Inflammatory macrophage (primary cell): ENCODE measurements at places on chromosomes 11 and 22.

GRCh38 chr11:26048271-26048670 lies 283.7 kb upstream of the ANO3 start:
- no peak for DNase-seq

DNA sequence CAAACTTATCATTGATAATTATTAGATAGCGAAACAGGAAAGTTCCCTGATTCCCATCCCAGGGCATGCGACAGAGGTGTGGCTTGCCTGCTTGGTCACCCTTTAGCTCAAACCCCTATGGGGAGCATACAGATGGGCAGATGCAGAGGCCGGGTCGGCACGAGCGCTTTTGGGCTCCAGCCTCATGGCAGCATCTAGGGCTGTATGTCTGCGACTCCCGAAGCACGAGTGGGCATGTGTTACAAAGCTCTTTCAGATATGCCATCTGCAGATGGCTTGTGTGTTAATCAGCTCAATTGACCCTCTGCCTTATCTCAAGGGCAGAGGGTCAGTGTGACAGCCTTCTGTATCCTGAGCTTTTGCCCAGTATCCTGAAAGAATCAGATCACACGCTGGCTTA lies 2069.3 kb upstream of the RAG2 start:
- no peak for DNase-seq

- no peak for DNase-seq
Observed at GRCh38 chr11:94883878-94884277, 89.5 kb downstream of the CWC15 start.

GRCh38 chr22:43917521-43917920 lies 6.1 kb upstream of the PNPLA3 start:
- DNase-seq = peak; percentile 52

DNA sequence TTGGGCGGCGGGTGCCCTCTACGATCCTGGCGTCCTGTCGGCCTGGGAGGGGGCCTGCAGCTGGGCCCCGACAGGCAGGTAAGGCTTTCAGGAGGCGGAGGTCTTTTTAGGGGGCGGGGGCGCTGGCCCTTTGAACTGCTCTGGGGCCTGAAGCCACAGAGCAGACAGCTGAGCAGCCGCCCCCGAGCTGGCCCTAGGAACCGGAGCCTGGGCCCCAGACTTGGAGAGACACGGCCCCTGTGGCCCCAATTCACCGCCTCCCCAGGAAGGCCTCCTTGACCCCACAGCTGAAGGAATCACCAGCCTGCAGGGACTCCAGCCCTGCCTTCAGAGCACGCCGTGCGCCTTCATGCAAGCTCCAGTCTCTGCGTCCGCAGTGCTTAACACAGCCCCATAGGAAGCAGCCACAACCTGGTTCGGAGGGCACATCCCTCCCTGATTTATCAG lies 618 bp upstream of the CERK start:
- DNase-seq = no peak

DNA sequence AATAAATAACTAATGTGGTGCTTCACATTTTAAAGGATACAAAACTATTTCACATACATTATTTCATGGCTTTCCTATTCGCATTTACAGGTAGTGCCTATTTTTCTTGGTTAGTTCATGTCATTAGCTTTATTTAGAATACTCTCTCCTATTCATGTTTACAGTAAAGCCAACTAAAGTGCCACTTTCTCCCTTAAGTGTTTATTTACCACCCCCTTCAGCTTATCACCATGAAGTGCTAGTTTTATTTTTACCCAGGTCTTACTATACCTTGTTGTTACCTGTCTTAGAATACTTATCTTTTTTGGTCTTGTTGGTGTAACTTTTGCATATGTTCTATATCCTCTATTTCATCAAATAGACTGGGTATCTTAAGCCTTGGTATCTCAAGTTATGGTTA lies 715.2 kb upstream of the TENM4 start:
- no peak for DNase-seq

- DNase-seq = no peak
Observed at GRCh38 chr11:1878137-1879031, 13.3 kb downstream of the PRR33 start.

GRCh38 chr11:119347242-119347641 lies 737 bp upstream of the MFRP start:
- no peak for DNase-seq

- DNase-seq = no peak
Observed at GRCh38 chr11:79794484-79795393, 353.9 kb upstream of the TENM4 start.

DNA sequence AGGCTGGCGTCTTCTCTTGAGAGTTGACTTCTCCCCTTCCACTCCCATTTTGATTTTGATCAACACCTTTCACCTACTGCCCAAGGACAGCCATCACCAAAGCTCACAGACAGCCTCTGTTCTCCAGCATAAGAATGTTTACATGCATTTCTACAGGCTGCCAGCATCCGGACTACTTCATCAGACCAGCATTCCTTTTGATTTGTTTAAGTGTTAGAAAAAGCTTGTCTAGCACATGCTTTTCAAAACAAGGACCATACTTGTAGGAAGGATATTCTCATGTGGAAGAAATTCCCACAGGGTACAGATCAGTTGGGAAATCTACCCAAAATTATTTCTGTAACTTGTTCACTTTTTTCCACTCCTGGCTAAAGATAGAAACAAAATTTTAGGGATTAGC lies 6.2 kb upstream of the KCNA4 start:
- no peak for DNase-seq

DNA sequence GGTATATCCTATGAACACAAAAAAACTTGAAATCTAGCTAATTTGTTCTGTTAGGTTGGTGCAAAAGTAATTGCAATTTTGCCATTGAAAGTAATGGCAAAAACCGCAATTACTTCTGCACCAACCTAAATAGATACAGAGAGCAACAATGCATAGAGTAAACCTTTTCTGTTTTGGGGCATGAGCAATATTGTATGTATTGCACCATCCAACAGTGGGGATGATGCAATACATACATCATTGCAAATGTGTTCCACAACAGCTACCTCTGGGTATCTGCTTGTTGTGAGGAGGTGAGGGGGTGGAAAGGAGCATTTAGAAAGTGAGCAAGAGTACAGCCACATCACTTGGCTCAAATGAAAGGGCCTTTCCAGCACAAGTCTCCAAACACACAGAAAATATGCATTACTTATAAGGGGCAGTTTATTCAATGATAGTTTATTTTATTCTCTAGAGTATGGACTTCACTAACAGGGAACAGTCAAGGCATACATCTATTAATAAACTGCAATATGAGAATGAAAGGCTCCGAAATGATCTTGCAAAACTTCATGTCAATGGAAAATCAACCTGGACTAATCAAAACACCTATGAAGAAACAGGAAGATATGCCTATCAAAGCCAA lies 77.3 kb downstream of the DEUP1 start:
- peak; percentile 22 for DNase-seq

DNA sequence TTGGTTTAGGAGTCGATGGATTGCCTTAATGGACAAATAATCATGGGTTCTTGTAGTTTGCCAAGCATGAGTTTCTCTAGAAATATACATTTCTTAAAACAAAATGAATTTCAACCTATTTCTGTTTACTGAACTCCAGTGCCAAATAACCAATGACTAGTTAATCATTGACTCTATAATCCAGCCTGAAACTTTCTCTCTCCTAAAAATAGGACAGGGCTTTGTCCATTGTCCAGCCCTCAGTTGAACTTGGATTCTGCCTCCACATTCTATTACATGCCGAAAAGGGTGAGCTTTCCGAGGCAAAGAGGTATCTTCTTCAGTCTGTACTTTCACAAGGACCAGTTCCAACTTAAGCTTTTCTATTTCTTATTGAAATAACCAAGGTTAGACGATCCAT lies 23.2 kb upstream of the CAT start:
- DNase-seq = no peak
